Activated CD8-positive, alpha-beta memory T cell treated with anti-CD3 and anti-CD28 coated beads for 24 hours (primary cell): ENCODE measurements at places on chromosomes 7 and 10.

- DNase-seq = no peak
Measured at GRCh38 chr7:73885975-73886798, 25.2 kb downstream of the TMEM270 start.

- DNase-seq = peak; percentile 77
Measured at GRCh38 chr7:45001138-45001694, 1.2 kb downstream of the CCM2 start.

DNA sequence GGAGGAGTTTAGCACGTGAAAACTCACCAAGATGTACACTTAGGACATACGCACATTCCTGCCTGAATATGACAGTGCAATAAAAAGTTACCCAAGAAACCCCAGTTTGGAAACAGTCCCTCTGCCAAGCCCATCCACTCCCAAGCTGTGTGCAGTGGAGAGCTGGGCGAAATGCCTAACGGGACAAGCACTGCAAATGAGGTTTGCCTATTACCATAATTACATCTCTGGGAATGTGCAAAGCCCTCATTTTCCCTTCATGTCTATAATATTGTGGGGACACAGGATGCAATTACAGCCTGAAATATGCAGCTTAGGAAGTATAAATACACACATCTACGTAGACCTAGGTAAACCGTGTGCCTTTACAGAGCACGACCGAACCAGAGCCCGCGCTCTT, 117.5 kb downstream of the PLXNA4 start:
- DNase-seq = no peak

- peak; percentile 72 for DNase-seq
Measured at GRCh38 chr7:149196151-149196704, 882 bp downstream of the ZNF282 start.

DNA sequence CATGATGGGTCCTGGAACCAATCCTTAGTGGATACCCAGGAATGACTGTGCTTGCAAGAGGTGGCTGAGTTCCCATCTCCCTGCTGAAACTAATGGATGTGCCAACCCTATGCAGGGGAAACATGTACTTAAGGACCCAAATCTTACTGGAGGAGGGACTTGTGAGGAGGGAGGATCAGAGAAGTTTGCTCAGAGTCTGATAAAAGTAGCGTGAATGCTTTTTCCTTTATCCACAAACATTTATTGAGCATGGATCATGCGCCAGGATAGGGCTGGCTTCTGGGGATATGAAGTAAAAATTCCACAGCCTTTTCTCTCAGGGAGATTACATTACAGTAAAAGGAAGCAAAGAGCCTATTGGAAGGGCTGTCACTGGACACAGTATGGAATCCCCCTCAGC, 358.5 kb downstream of the RPS24 start:
- no peak for DNase-seq

- DNase-seq = no peak
Measured at GRCh38 chr10:24035761-24036160, 173.2 kb upstream of the KIAA1217 start.

DNA sequence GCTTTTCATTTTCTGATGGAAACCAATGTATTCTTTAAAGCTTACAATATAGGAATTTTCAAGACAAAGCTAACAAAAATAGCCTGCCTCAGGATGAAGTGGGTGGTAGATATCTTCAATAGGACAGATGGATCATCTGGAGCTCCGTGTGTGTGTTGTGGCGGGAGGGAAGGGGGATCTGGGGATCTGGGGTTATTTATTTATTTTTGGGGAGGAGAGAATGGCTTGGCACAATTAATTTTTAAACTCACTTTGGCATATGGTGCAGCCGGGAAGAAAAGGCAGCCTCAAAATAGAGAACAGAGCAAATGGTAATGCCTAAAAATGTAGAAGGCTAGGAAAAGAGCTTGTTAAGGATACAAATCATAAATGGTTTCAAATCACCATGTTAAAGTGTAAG, 11.6 kb upstream of the ABLIM1 start:
- no peak for DNase-seq

- DNase-seq = no peak
Measured at GRCh38 chr10:127527891-127528290, 21.2 kb upstream of the NPS start.

DNA sequence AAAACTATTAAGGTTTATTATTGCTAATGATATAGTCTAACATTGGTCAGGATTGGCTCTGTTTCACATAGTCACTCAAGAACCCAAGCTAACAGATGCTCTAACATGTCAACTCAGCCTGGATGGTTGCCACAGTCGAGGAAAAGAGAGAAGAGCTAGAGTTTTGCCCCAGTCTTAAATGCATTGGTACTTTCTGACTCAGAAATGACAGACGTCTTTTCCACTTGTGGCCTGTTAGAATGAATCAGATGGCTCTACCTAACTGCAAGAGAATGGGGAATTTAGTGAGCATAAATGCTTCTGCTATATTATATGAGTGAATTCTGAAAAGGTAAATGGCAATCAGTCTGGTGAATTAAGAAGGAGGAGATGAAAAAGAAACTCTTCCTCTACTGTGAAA, 13.9 kb downstream of the HECTD2 start:
- no peak for DNase-seq

DNA sequence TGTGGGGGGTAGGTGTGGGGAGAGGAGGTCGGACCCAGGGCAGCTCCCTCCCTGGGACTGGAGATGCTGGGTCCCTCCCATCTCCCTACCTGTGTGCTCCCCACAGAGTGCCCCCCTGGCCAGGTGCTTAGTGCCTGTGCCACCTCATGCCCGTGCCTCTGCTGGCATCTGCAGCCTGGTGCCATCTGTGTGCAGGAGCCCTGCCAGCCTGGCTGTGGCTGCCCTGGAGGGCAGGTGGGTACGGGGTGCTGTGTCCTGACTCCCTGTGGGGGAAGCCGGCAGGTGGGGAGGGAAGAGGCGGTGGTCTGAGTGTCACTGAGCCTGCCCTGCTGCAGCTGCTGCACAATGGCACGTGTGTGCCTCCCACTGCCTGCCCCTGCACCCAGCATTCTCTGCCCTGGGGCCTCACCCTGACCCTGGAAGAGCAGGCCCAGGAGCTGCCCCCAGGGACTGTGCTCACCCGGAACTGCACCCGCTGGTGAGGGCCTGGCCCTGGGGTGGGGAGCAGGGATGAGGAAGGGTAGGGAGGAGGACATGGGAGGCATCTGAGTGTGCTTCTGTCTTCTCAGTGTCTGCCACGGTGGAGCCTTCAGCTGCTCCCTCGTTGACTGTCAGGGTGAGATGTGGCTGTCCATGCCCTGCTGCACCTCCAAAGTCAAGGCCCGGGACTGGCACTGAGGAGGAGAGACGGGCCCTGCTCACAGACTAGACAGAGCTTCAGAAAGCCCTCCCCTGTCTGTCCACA, 11.7 kb upstream of the ZNF862 start:
- no peak for DNase-seq

- no peak for DNase-seq
Measured at GRCh38 chr7:138932427-138932826, 48.8 kb downstream of the KIAA1549 start.

DNA sequence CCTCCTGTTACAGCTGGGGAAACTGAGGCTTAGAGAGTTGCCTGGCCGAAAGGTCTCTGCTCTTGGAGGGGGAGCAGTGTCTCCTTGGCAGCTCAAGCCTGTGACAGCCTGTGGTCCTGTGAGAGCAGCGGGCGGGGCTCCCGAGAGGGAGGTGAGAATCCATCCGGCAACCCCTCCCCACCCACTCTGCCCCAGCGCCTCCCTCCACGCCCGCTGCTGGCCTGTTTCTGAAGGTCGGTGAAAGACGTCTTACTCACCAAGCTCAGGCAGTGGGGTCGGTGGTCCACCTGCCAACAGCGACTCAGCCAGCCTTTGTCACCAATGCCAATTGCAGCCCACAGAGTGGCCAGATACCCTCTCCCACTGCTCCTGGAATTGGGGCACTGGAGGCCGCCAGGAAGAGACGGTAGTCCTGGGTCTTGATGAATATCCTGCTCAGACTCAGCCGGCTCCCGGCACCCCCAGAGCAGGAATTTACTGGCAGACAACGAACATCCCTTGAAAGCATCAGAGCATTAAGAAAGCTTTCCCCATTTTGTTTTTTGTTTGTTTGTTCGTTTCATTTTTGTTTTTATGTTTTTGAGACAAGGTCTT, 7.4 kb upstream of the TTYH3 start:
- DNase-seq = no peak

GRCh38 chr7:156832195-156832877, 60.6 kb downstream of the LMBR1 start:
- DNase-seq = no peak

GRCh38 chr10:114758331-114758730, 63.2 kb upstream of the FHIP2A start:
- no peak for DNase-seq

GRCh38 chr10:102170602-102171001, 18.4 kb downstream of the NOLC1 start:
- no peak for DNase-seq

DNA sequence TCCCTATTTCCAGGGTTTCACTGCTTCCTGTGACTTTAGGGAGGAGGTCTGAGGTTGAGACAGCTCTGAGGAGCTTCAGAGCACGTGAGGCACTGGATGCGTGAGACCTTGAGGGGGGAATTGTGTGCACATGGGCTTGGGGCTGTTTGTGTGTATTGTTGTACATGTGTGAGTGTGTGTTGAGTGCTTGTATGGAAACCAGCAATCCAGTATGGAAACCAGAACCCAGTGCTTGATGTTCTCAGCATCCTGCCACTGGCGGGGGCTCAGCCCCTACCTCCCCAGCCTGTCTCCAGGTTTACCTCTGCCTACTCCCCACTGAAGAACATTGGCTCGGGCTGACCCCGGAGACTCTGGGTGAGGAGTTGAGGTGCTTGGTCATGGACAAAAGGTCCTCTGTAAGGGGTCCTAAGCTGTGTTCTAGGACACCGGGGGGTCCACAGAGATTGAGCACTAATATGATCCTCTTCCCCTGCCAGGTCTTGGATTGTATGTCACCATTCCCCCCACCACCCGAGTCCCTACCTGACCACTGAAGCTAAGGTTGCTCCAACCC, 20.8 kb downstream of the SFTPD start:
- DNase-seq = peak; percentile 38

GRCh38 chr7:111657018-111657417, 94.7 kb upstream of the IMMP2L start:
- no peak for DNase-seq

DNA sequence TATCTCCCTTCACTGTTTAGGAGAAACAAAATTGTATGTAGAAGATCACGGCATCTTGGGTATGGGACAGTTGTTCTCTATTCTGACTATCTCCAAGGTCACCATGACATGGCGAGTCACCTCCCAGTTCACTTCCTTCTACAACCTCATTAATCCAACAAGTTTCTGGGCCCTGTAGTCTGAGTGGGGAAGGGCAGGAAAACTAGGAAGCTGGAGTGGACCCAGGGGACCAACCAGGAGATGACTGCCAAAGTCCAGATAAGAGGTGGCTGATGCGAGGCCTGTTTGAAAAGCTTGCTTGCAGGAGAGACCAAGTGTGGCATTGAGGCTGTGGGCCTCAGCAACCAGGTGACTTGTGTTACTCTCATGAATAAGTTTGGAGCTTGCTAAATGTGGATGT, 584.9 kb downstream of the TNS3 start:
- no peak for DNase-seq

GRCh38 chr7:80253653-80254052, 119.0 kb downstream of the GNAI1 start:
- DNase-seq = no peak

- peak; percentile 94 for DNase-seq
Measured at GRCh38 chr7:107563775-107564552, at the start of the genes COG5 and DUS4L. Gene COG5, minus strand, starts transcription at chr7:107563920. Its CDS starts 24 bp downstream, at chr7:107563896. Gene DUS4L, plus strand, starts transcription at chr7:107563971. Its CDS starts 3,100 bp downstream, at chr7:107567071.

- DNase-seq = no peak
Measured at GRCh38 chr7:35248576-35249536, 5.0 kb downstream of the TBX20 start.

DNA sequence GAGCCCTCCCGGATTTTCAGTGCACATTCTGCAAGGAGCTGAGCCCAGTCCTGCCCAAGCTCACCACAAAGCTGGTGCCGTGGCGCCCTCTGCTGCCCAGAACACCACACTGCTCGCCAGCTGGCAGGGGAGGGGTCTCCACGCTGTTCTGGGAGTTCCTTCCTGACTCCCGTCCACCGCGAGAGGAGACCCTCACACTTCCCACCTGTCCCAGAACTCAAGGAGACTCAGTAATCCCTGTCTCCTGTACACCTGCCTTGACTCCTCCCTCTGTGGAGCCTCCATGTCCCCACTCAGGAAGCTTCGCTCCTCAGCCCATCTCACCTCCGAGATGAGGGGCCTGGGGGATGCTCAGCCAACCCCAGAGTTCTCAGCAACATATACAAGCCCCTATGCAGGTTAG, 11.3 kb downstream of the C10orf105 start:
- peak; percentile 91 for DNase-seq

GRCh38 chr7:25840209-25840792, 311.7 kb upstream of the NFE2L3 start:
- no peak for DNase-seq

DNA sequence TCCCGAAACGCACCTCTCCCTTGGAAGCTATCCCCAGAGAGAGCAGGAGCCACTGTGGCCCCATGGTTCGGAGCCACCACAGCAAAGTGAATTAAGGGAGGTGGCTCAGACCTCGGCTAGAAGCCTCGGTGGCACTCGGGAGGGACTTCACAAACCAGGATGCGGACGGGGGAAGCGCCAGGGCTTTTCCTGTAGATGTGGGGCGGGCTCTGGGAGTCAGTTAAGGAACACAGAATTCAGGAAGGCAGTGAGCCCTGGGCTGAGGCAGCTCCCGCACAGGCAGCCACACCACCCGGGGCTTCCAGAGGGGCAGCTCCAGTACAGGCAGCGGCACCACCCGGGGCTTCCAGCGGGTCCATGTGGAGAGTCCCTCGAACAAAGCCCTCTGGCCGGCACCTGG, 42.7 kb upstream of the DPYSL4 start:
- no peak for DNase-seq

- DNase-seq = no peak
Measured at GRCh38 chr7:22686620-22687019, 40.4 kb upstream of the IL6 start.

DNA sequence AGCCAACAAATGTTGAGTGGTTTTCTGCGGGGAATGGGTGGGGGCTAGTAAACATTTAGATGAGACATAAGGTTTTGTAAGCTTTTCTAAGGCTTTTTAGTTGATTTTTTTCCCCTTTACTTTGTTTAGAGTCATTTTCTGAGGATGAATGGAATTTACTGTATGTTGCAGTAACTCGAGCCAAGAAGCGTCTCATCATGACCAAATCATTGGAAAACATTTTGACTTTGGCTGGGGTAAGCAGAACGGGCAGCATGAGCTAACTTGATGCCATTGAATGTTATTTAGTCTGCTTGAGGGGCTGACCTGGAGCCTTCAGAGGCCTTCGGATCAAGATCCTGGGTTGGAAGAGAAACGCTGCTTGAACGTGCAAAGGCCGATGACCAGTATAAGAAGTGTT, 37.3 kb downstream of the FBH1 start:
- DNase-seq = no peak

DNA sequence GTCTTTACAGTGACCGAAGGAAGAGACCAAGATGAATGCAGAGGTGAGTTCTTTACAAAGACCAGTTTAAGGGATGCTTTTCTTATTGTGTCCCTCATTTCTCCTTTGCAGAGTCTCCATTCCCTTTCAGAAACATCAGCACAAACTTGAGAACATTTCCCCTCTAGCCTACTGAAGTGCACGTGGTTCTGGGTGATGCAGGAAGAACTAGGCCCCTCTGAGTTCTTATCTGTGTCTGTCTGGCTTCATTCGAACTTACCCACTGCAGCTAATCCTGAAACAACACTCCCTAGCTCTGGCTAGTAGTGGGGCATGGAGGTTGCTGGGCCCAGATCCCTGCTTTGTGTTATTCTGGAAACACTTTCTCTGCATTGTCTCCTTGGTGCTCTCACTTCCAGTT, 12.6 kb downstream of the BLVRA start:
- DNase-seq = peak; percentile 4

- DNase-seq = no peak
Measured at GRCh38 chr10:104337521-104337984, 712 bp downstream of the ITPRIP start.
